Panc1 (cell line): ENCODE measurements at places on chromosomes 5 and 9.

DNA sequence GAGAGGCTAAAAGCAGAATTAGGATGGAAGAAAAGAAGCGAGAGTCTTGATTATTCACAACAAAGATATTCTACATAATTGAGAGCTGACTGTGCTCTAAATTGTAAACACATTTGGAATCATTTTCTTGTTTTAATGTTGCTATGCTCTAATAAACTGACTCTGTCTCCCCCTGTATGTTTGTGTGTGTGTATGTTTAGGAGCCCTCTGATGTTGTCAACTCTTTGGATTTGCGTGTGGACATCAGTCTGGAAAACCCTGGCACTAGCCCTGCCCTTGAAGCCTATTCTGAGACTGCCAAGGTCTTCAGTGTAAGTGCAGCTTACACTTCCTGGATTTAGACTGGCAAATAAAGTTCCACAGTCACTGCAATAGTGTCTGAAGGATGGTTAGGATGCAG, 37.8 kb downstream of the MOCS2 start:
- DNase-seq, result no peak

DNA sequence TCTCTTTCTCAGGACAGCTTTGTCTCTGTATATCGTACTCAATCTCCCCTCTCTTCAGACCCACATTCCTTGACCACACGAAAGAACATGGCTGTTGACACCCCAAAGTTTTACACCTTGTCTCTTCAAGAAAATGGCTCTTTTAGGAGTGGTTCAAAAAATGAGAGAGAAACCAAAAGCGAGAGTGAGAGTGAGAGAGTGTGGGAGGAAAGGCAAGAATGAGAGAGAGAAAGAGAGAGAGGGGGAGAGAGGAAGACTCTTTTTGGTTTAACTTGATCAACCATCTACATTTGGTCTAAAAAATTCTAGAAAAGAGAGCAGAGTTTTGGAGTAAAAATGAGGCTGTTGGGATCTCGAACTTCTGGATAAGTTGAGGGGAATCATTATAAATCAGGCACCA, 581.8 kb upstream of the WWC1 start:
- DNase-seq, result no peak

DNA sequence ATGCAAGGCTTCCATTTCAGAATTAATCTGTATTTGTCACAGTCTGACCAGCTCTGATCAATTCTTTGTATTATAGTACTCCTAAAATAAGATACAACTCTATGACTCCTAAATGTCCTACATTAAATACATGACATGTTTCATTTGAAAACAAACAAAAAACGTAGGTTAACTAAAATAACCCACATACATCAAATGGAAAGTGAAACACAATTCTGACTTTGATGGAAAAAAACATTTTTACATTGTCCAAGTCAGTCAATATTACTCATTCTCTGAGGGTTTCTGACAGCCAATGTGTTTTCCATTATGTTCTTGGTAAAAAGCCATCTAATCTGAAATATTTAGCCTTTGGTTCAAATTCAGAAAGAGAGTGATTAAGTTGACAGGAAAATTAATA, 8.7 kb downstream of the HMGCS1 start:
- no peak for DNase-seq

DNA sequence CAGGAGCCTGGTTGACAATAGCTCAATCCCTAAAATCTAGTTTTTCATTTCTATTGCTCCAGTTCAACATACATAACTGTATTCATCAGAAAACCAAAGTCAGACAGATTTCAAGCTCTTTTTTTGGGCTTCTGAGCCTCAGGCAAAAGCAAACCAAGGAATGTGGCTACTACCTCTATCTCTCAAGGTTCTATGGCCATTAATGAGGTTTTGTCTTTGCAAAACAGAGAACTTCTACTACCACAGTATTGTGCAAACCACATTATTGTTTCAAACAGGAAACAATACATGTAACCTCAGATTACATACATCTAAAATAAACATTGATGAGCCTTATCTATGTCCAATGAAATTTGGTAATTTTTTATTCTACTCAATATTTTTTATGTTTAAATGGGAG, 35.5 kb upstream of the FTMT start:
- no peak for DNase-seq

DNA sequence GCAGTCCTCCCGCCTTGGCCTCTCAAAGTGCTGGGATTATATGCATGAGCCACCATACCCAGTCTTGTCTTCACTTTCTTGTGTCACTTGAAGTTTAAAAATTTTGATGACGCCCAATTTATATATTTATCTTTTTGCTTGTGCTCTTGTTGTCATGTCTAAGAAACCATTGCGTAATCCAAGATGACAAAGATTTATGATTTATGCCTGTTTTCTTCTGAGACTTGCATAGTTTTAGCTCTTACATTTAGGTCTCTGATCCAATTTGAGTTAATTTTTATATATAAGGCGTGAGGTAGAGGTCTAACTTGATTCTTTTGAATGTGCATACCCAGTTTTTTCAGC, 18.6 kb downstream of the ANKHD1 start:
- DNase-seq, result no peak

- DNase-seq, result no peak
Observed at GRCh38 chr9:16309469-16310271, 560.8 kb downstream of the BNC2 start.

GRCh38 chr5:115816226-115817081, at the start of gene CDO1:
Gene CDO1, minus strand, starts transcription at chr5:115816659. Its CDS starts 262 bp downstream, at chr5:115816397.
- no peak for DNase-seq

DNA sequence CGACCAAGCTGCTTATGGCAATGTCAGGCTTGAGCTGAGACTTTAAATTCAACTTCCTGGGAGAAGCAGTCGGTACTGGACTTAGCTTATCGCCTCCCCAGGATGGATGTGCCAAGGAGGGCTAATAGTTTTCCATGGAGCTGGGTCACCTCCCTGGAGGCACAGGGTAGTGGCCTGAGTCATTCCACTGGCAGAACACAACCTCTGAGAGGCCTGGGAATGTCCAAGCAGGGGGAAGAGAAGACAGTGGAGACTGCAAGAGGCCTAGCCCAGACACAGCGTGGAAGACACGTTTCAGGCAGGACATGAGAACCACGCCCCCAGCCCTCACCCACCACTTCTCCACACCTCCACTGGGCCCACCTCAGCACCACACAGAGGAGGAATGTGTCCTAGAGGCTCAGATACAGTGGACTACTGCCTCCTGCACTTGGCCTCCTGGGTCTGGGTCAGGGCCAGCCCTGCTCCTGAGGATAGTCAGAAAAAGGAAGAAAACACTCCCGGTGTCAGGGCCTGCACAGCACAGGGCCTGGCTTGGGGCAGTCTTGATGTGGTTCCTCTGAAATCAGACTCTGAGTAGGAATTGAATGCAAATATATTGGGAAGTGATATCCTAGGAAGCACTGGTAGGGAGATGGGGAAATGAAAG, 171.8 kb downstream of the FSTL4 start:
- DNase-seq, result no peak

DNA sequence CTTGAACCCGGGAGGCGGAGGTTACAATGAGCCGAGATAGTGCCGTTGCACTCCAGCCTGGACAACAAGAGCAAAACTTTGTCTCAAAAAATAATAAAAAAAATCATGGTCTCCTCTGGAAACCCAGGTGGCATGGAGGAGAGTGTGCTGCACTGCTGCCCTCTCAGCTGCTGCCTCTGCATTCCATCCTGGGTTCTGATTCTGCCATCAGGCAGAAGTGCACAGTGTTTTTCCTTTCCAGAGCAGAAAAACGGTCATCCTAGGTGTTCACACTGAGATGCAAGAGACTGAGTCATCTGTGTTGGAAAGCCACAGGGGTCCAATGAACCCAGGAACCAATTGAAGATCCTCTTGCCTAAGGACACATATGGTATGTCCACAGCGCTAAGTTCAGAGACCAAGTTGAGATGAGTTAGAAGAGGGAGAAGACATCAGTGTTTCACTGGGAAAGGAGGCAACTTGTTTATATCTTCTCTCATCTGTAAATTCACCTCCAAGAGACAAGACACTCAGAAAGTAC, 88.8 kb upstream of the DMRT1 start:
- DNase-seq, result no peak

- no peak for DNase-seq
Observed at GRCh38 chr5:80370390-80370789, 37.5 kb upstream of the ZFYVE16 start.

GRCh38 chr5:135208555-135208902, 174.5 kb upstream of the PITX1 start:
- no peak for DNase-seq

GRCh38 chr5:24525414-24525813, 119.4 kb downstream of the CDH10 start:
- no peak for DNase-seq

DNA sequence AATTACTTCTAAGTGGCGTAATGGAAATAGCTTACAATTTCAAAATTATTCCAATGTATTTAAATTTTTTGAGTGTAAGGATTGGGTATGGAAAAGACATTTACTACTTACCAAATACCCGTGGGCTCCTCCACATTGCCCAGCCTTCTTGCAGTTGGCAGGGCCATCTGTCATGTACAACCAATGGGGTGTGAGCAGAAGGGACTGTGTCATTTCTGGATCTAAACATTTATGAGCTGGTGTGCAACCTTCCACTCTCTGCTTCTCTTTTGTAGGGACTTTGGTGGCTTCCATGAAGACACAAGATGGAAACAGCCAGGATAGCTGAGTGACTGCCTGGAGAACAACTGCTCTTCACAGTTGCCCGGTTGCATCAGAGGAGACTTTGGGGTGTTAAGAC, 40.8 kb downstream of the FRMD3 start:
- no peak for DNase-seq

DNA sequence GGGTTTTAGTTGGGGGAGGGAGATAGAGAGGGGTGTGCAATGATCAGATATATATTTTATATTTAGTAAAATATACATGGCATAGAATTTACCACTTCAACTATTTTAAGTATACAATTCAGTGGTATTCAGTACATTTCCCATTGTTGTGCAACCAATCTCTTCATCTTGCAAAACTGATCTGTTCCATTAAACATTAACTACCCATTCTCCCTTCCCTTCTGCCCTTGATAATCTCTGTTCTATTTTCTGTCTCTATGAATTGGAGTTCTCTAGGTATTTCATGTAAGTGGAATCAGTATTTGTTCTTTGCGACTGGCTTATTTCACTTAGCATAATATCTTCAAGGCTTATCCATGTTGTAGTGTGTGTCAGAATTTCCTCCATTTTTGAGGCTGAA, 38.6 kb downstream of the TGFBI start:
- DNase-seq, result no peak

- no peak for DNase-seq
Observed at GRCh38 chr9:4709380-4709779, 30.0 kb downstream of the CDC37L1 start.

- DNase-seq, result no peak
Observed at GRCh38 chr9:107211284-107211923, 71.7 kb upstream of the RAD23B start.

- DNase-seq, result no peak
Observed at GRCh38 chr5:115458416-115458815, 86.2 kb downstream of the FEM1C start.

GRCh38 chr5:126449751-126450271, 26.6 kb downstream of the GRAMD2B start:
- no peak for DNase-seq

DNA sequence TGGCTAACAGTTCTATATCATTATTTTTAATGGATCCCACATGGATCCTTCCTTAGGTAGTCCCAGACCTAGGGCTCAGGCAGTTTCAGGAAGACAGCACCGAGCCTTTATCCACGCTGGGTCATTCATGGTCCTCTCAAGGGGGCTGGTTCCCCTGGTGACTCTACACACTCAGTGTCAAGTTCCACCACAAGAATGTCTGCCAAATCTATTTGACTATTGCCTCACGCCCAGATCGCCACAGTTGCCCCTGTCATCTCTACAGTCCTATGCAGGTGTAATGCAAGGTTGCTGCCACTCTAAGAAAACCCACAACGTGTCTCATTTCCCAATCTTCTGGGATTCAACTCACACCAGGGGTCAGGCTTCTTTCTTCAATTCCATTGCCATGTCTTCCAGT, 8.0 kb upstream of the ZNF366 start:
- no peak for DNase-seq

DNA sequence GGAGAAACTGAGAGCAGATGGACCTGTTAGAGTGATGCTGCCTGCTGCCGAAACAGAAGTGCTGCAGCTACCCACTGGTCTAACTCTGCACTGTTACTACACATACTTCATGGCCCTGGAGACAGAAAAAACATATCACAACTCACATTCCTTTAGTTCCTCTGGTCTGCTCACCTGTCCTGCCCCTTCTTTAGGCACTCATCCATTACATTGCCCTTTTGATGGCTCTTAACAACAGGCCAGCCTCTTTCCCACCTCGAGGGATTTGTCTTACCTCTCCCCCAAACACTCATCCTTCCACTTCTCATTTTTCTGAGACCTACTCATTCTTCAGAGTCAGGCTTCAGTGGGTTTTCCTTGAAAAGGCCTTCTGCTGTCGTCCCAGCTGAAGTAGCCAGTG, 49.2 kb downstream of the KCTD16 start:
- DNase-seq, result no peak

GRCh38 chr9:6869081-6869948, 111.5 kb downstream of the KDM4C start:
- DNase-seq, result no peak

GRCh38 chr9:126704157-126704891, 90.6 kb downstream of the LMX1B start:
- DNase-seq, result no peak

GRCh38 chr5:92599217-92599810, 981.7 kb downstream of the NR2F1-AS1 start:
- no peak for DNase-seq

- no peak for DNase-seq
Observed at GRCh38 chr9:129541270-129541669, 79.6 kb downstream of the C9orf50 start.

DNA sequence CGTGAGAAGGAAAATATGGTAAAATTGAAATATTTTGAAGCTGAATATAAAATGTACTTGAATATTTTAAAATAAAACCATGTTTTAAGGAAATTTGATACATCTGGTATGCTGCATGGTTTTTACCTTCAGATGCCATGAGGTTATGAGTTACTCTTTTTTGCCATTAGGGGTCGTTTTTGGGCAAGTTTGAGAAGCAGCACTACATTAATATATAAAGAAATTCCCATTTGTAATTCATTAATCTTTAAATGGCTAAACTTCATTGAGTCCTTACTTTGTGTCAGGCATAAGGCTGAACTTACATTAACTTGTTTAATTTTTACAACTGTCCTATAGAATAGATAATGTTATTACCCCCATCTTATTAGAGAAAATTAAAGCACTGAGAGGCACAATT, 152.3 kb downstream of the KDM4C start:
- no peak for DNase-seq

- DNase-seq, result no peak
Observed at GRCh38 chr5:108093186-108093585, 288.7 kb downstream of the FBXL17 start.

DNA sequence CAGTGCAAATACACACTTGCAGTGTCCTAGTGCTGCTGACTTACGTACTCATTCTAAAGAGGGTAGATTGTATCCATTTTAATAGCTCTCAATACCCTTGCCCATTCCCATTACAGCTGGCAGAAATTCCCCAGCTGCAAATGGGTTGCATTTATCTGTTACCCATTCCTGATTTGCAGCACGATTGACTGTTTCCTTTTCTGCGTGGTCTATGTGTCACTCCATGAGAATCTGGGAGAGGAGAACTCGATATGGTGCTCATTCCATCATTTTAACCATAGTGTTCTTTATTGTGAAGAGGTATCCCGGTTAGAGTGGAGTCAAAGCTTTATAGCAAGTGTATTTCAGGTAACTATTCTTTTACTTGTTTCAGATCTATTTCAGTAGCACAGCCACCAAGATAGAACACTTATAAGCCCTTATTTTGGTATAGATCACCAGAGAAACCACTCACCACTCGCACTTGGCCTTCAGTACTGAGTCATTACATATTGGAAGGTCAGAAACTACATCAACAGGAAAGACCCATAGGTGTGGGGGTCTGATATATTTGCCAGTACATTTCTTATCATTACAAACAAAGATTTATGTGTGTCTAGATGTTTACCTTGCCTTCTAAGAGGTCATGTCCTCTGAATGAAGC, 139.5 kb downstream of the MUSK start:
- no peak for DNase-seq
